ENCODE measurements at places on chromosomes 5 and 9.
A peak's percentile ranks its signal among the peaks of the same experiment; 100 is the strongest.

GRCh38 chr5:34929720-34930461 lies 532 bp downstream of the DNAJC21 start:
- DNase-seq, result peak; percentile 60

GRCh38 chr9:17166346-17166745 lies 31.5 kb downstream of the CNTLN start:
- no peak for DNase-seq

GRCh38 chr5:170885809-170886208 lies 24.0 kb downstream of the RANBP17 start:
- no peak for DNase-seq

GRCh38 chr9:104927912-104928740 lies at the start of gene ABCA1:
Gene ABCA1, minus strand, starts transcription at chr9:104928155. Its CDS starts 24,476 bp downstream, at chr9:104903679.
- DNase-seq, result peak; percentile 97

- no peak for DNase-seq
These were observed 1.9 kb downstream of the HK3 start for GRCh38 chr5:176897263-176897662.

DNA sequence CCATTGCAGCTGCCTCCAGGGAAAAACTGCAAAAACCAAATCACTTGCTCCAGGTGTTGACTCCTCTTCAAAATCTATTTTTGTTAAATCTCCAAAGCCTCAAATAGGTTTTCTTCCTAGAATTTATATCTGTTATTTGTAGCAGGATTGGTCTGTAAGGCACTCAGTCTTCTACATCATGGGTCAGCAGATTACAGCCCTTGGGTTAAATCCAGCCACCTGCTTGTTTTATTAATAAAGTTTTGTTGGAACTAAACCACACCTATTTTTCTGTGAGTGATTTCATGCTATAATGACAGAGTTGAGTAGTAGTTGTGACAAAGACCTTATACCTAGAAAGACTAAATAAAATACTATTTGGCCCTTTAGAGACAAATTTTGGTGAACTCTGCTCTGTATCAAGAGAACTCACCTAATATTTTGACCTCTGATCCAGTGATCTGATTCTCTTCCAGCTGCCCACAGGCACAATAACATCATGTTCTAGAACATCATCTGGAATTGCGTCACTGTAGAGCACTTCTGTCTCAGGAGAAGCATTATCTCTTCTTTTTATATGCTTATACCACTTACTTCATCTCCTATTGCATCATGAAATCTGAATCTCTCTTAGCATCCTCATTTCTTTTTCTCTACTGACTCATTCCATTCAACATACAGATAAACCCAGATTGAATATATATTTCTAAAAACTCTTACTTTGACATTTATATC lies 130.1 kb downstream of the RPS23 start:
- no peak for DNase-seq

DNA sequence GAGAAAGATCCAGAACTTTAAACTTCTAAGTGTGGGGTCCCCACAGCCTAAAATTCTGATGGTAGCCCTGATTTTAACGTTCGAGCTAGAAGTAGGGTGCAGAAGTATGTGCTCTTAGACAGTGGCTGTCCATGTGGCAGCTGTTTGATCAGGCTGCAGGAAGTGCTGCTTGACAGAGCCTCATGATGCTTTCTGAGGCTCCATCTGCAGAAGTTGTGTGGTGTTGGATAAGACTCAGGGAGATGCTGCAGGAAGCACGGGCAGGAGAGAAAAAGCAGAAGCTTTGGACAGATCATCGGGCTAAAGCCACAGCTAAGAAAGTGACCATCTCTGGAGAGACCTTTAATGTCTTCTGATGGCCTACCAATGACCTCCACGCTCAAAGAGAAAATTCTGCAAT lies 8.1 kb downstream of the MTMR12 start:
- DNase-seq, result no peak

DNA sequence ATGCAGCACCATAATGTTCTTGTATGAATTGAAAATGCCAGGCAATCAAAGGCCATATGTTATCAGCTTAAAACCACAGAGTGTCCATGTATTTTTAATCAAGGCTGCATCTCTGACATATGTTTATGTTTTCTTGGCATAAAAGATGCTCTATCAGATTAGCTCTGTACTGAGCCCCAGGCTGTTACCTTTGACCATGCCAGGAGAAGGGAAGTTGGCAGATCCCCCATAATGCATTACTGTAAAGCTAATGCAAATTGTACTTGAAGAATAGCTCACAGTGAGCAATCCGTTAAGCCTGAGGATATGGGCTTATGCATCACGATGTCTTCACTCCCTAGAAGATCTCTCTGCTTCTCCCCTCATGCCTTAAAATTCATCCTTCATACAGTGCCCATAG lies 414.4 kb downstream of the BRINP1 start:
- DNase-seq, result no peak

GRCh38 chr5:140189977-140190871 lies 15.2 kb downstream of the CYSTM1 start:
- DNase-seq, result no peak

- peak; percentile 10 for DNase-seq
These were observed 145.7 kb upstream of the COL5A1 start for GRCh38 chr9:134495881-134496412.

GRCh38 chr5:172335721-172336120 lies 52.2 kb upstream of the UBTD2 start:
- no peak for DNase-seq

DNA sequence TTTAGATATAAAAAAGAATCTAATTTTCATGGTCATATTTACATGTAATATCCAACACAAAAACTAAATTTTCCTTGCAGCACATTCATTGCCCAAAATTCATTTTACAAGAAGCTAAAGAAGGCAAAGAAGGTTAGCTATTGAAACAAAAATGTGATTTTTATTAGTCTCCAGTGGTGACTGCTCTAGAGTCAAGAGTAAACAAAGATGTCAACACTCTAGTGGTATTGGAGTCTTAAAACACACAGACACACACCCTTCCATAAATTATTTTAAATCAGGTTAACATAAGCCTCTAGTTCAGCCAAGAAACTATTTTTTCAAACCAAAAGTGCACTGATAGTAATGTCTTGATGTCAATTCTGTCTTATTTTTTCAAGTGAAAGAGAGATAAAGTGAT lies 329.2 kb downstream of the ZNF608 start:
- no peak for DNase-seq

DNA sequence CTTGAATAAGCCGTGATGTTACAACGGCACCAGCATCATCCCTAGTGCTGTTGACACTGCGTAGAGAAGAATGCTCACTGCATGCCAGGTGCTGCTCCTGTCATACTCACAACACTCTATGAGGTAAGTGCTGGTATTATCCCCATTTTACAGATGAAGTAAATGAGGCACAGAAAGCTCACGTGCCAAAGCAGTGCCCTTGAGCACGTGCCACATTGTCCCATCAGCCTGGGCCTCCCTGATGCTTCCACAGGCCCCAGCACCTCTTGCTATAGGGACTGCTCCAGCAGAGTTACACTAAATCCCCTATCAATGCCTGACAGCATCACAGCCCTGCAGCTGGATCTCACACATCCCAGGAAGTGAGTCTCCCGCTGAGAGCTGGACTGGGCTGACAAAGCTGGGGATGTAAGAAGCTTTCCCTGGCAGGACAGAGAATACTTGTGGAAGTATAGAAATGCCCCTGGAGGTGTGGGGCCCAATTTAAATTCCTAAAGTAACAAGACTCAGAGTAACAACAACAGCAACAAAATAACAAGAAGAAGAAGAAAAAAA lies 216.1 kb downstream of the FSTL4 start:
- DNase-seq, result no peak

DNA sequence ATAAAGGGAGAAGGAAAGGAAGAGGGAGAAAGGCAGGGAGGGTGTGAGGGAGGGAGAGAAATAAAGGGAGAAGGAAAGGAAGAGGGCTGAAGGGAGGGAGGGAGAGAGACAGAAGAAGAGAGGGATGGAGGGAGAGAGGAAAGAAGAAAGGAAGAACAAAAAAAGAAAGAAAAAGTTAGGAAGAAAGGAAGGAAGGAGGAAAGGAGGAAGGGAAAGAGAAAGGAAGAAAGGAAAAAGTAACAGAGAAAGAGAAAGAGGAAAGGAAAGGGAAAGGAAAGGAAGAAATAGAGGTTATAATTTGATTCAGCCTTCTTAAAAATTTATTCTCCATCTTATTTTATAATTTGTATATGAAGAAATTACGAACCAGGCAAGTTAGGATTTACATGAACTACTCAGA lies 836.6 kb upstream of the C9orf72 start:
- DNase-seq, result no peak

- no peak for DNase-seq
These were observed 406.0 kb downstream of the HINT1 start for GRCh38 chr5:130759061-130759460.

Measured in dorsolateral prefrontal cortex (tissue), 122 donors.